NCI-H1048 (cell line): ENCODE measurements at places on chromosomes 2 and 18.

DNA sequence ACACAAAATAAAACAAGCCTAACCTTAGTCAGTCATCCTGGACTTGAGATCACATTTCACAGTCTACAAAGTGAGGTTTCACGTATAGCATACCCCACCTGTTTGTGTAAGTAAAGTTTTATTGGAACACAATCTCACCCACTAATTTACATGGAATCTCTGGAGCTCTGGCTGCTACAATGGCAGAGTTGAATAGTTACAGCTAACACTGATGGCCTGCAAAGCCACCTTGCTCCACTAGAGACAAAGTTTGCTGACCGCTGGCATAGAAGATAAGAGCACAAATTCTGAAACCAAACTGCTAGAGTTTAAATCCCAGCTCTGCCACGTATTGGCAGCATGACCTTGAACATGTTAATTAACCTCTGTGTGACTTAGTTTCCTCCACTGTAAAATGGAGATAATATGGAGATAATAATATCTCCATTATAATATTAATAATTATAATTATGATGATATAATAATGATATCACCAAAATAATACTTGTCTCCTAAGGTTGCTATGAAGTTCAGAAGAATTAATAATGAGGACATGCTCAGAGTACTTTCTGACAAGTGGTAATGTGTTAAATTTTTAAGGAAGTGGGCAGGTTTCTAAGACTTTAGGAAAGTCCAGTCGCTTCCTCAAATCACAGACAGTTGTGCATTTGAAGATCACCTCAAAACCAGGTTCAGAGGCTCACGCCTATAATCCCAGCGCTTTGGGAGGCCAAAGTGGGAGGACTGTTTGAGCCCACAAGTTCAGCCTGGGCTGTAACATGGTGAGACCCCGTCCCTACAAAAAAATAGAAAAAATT, 204.6 kb downstream of the SH3RF3 start:
- DNase-seq, result no peak

DNA sequence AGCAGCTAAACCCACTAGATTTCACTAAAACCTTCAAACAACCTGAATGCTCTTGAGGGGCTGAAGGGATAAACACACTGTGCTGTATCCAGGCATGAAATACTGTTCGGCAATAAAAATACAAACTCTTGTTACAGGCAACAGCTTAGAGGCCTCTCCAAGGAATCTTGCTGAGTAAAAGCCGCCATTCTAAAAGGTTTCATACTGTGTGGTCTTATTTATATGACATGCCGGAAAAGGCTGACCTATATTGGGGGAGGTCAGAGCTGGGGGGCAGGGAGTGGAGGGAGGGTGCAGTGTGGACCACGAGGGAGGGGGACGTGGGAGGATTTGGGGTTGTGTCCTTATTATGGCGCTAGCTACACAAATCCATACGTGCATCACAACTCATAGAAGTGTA, 136.2 kb downstream of the MBP start:
- DNase-seq, result no peak

DNA sequence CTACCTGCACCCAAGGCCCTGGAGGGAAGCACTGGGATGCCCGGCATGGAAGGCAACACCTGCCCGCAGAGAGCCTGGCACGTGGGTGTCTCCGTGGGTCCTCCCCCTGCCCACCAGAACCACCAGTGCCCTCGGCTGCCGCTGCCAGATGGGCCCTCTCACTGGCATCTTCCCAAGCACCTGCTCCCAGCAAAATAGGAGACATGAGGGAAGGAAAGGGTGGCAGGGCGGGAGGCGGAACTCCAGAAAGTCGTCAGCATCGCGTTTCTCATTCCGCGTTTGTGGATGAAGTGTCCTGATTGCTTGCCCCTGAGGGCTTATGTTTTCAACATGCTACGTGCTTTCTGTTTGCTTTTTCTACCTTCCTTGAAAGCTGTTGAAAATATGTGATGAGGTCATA, 8.8 kb upstream of the SNTG2 start:
- DNase-seq, result no peak

- no peak for DNase-seq
Measured at GRCh38 chr2:143905587-143905986, 614.3 kb downstream of the ZEB2 start.

GRCh38 chr2:185436787-185437372, 301.7 kb upstream of the FSIP2 start:
- DNase-seq, result no peak

GRCh38 chr18:63292831-63293683, 26.5 kb downstream of the BCL2 start:
- no peak for DNase-seq

GRCh38 chr18:13446610-13447461, 228.3 kb downstream of the LDLRAD4 start:
- DNase-seq, result no peak

- DNase-seq, result no peak
Measured at GRCh38 chr18:77341527-77342325, 92.1 kb downstream of the GALR1 start.

DNA sequence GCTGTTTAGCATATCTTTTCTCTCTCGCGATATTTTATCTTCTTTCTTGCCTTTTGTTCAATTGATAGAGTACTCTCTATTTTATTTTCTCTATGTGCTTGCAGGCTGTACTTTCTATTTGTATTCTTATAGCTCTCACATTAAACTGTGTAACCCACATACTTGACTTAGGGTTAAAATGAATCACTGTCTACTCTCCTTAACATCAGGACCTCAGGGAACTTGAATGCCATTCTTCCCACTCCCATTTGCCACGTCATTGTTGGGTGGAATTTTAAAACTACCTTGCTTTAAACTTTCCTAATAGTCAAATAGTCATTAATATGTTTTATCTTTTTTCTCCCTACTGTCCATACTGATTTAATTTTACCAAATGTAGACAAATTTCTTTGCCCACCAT, 269.7 kb downstream of the ALPK2 start:
- DNase-seq, result no peak

GRCh38 chr2:177873915-177874314, 198.7 kb downstream of the PDE11A start:
- DNase-seq, result no peak

GRCh38 chr18:62289047-62289446, 36.1 kb upstream of the TNFRSF11A start:
- DNase-seq, result no peak

GRCh38 chr18:44853430-44853829, 172.7 kb downstream of the SETBP1 start:
- no peak for DNase-seq

DNA sequence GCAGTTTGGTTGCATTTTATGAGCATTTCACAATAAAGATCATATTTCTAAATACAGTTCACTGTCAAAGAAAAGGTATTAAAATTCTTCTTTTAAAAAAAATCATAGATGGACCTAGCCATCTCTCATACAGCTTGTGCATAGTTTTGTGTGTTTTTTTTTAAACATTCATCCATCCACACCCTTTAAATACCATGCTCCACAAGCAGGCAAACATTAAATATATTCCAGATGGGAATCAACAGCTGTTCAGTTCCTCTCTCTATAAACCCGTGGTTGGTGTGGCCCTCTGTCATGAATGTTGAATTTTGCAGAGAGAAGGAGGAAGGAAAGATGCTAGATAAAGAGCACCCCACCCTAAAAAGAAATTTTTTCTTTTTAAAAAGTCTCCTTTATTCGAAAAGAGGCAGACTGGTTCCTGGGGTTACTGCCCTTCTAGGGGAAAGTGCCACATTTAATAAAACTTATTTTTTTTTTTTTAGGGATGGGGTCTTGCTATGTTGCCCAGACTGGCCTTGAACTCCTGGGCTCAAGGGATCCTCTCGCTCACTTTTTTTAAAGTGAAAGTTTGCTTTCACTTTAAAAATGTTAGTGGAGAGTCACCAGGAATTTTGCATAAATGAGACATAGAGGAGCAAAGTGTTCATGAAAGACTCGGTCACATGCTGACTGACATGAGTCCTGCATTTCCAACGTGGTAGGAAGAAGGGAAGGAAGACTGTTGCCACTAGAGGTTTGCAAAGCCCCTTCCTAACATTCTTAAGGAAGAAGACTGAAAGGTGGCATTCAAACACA, 73.9 kb upstream of the LMAN1 start:
- DNase-seq, result no peak

- no peak for DNase-seq
Measured at GRCh38 chr2:156332284-156332533, 312 bp downstream of the NR4A2 start.

DNA sequence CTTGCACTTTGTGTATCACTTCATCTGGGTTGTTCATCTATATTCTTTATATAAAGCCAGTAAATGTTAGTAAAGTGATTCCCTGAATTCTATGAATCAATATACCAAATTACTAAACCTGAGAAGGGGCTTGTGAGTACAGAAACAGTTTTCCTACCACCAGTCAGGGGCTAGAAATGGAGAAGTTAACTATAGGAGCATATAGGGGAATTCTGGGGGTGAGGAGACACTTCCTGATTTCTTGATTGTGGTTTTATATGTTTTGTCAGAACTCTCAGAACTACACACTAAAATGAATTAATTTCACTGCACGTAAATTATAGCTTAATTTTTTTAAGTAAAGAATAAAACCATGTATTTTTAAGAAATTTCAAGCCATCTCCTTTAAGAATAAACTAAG, 93.7 kb downstream of the SESTD1 start:
- no peak for DNase-seq

GRCh38 chr2:239152916-239153305, 247.9 kb downstream of the HDAC4 start:
- DNase-seq, result no peak

DNA sequence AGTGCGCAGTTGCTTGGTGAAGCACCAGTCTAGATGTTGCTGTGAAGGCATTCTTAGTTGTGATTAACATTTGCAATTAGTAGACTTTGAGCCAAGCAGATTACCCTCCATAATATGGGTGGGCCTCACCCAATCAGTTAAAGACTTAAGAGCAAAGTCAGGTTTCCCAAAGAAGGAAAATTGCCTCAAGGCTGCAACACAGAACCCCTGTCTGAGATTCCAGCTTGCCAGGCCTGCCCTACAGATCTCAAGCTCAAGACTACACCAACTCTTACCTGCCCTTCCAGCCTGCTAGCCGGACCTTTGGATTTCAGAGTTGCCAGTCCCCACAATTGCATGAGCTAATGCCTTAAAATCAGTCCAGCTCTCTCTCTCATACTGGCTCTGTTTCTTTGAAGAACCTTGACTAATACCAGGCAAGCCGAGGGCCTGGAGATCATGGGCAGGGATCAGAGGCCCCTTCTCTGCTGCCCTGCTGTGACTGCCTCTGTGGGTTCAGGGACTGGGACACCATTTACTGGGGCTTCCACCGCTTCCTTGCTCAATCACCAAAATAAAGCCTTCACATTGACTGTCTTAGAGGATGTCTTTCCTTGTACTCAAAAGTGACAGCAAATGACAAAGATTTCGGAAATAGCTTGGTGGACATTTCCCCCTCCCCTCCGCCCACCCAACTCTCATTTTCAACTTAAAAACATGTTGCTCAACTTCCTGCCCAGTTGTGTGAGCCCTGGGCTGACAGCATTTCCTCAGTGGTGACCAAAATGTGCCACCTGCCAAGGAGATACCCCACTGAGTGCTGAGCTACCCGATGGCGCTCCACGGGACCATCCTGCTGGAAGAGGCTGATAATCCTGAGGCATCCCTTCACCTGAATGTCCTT, 86.7 kb downstream of the GALNT14 start:
- no peak for DNase-seq

GRCh38 chr2:157447031-157447430, 3.1 kb upstream of the CYTIP start:
- no peak for DNase-seq

GRCh38 chr2:102749938-102750337, 11.9 kb upstream of the TMEM182 start:
- no peak for DNase-seq

- DNase-seq, result no peak
Measured at GRCh38 chr2:60446413-60447267, 106.8 kb downstream of the BCL11A start.

DNA sequence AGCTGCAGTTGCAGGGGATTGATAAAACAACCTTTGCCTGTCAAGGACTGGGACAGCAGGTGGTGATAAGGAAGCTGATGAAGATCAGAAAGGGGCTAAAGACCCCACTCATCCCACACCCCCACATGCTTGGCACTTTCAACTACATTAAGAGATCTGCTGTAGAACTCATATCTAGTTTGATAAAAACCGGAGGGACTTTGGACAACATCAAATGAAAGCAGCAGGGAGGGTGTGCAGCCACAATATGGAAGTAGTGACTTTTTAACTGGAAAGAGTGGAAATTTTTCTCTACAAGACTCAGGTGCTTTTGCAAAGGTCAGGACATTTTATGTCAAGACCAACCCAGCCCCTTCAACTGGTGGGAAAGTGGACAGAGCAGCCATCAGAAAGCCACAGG, 56.8 kb downstream of the TBC1D8 start:
- no peak for DNase-seq

DNA sequence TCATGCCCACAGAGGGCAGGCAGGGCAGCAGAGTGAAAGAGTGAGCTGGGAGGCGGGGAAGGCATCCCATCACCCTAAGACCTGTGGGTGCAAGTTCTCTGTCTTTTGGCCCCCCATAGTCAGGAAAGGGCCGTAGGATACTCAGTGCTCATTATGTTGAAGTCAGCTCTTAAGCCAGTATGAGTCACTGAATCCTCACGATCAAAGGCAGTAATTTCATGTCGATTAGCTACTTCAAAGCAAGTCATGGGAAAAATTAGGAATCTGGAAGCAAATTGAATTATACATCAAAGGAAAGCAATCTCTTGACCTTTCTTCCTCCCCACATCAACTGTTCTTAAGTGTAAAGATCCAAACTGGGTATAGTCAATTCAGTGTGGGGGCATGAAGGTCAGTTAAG, 178.9 kb downstream of the FHOD3 start:
- no peak for DNase-seq

GRCh38 chr2:162123806-162124758, 28.0 kb downstream of the GCG start:
- DNase-seq, result peak; percentile 36

DNA sequence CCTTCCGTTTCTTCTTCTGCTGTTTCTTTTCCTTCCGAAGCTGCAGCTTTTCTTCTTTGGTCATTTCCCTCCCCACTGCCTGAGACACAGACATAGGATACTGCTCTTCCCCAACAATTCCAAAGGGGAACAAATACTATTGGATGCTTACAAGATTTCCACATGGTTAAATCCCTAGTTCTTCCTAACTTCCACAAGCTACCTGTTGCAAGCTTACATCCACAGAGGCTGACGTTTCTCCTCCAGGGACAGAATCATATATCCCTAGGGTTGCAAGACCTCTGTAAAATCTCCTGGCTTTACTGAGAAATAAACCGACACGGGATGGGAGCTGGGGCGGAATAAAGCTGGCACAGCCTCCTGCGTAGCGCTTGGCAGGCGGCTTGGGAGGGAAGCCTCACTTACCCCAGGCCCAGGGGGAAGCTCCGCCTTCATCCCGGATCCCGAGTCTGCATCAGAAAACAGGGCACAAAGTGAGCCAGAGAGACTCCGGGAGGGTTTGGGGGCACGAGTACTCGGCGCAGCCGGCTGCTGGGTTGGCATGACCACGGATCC, 590 bp downstream of the EIF2B4 start:
- peak; percentile 36 for DNase-seq

GRCh38 chr2:239275847-239276831, 124.7 kb downstream of the HDAC4 start:
- no peak for DNase-seq

GRCh38 chr2:168450171-168450570, 5.9 kb upstream of the CERS6 start:
- no peak for DNase-seq

- DNase-seq, result no peak
Measured at GRCh38 chr2:162197069-162197825, 45.2 kb upstream of the GCG start.

GRCh38 chr2:218963601-218964000, 4.1 kb downstream of the CDK5R2 start:
- DNase-seq, result no peak

- DNase-seq, result no peak
Measured at GRCh38 chr2:71995067-71995665, 152.5 kb downstream of the CYP26B1 start.

- no peak for DNase-seq
Measured at GRCh38 chr2:40087434-40087833, 308.4 kb upstream of the THUMPD2 start.
